ENCODE measurements at places on chromosomes 12 and 14.

- no peak for DNase-seq
Measured at GRCh38 chr12:58584880-58585279, 335.4 kb downstream of the LRIG3 start.

GRCh38 chr14:69013943-69014782 is 35.1 kb upstream of the ACTN1 start:
- DNase-seq: no peak

DNA sequence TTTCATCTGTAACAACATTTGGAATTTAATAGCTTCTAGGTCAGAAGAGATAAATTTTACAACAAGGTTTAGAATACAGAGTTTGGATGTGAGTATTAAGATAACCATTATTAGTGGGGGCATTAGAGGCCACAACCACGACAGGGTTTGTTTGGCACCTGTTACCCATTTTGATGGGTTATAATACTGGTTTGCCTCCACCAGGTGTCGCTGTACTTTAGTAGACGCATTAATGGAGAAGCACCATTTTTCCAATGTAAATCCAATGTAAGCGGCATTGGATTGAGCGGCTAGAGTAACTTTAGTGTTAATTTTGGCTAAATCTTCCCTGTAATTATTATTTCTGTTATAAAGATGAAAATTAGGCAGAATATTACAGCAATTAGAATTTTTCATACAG is 136.2 kb downstream of the SLCO1B3 start:
- DNase-seq: no peak

- no peak for DNase-seq
Measured at GRCh38 chr14:64732066-64732465, 27.8 kb downstream of the PLEKHG3 start.

- no peak for DNase-seq
Measured at GRCh38 chr12:81615026-81615588, 144.0 kb downstream of the PPFIA2 start.

- peak; percentile 4 for DNase-seq
Measured at GRCh38 chr12:81759190-81760051, at the start of gene PPFIA2. Gene PPFIA2, minus strand, starts transcription at chr12:81759350.

DNA sequence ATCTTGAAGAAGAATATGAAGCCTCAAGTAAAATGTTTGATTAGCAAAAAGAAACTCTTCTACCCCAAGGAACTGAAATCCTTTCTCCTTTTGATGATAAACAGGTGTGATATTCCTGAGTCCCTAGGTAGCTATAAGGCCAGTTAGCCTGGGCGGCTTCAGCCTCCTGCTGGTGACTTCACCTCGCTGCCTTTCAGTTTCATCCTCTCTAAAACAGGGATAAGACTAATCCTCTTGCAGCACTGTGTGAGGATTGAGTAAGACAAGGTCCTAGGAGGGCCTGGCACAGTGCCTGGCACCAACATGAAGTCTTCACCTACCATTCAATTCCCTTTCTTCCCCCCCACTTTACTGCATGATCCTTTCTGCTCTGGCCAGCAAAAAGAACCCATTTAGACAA is 42.1 kb downstream of the CIT start:
- no peak for DNase-seq

- no peak for DNase-seq
Measured at GRCh38 chr12:78146365-78146772, 315.7 kb downstream of the NAV3 start.

DNA sequence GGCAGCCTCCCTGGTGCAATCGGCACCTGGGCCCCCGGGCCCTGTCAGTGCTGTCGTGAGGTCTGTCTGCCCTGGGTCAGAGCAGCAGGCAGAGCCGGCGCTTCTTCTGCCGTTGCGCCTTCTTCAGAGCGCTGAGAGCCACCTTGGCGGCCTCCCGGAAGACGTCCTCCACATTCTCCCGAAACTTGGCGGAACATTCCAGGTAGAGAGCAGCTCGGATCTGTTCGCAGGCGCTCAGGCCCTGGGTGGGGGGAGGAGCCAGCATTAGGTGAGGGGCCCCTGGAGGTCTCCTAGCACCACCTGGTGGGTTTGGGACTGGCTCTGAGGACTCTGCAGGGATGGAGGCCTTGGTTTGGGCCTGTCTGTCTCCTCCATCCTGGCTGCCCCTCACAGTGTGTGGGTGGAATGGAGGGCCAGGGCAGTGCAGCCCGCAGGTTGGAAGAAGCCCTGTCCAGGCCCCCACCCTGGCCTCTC is 14.0 kb downstream of the RHOF start:
- no peak for DNase-seq

GRCh38 chr14:63926641-63927040 is 73.8 kb downstream of the SYNE2 start:
- DNase-seq: no peak

All from hepatic stellate cell (primary cell).